ENCODE measurements at places on chromosomes 16 and 17.
A peak's percentile ranks its signal among the peaks of the same experiment; 100 is the strongest.

DNA sequence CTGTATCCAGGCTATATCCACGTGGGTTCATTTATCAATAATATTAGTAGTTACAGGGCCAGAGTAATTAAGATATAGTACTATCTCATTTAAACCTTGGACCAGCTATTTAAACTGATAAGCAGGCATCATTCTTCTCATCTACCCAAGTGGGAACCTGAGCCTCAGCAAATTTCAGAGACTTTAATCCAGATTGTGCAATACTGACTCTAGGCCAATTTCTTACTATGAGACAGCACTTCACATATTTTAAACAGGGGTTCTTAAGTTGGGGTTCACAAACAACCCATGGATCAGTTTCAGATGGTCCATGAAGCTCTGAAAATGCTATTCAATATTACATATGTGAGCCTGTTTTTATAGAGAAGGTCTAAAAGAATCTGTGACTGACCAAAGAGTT, 302.7 kb upstream of the PSMD7 start:
- no peak for DNase-seq

DNA sequence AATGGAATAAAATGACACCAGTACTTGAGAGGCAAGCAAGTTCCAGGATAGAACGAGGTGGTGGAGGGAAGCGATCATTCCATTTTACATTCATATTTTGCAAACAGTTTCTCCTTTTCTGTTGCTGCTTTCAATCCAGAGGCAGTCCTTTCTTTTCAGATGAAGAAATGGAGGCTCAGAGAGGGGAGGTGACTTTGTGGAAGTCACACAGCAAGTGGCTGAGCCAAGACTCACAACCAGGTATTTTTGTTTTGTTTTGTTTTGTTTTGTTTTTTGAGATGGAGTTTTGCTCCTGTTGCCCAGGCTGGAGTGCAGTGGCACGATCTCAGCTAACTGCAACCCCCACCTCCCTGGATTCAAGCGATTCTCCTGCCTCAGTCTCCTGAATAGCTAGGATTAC, 29.3 kb downstream of the GPR142 start:
- DNase-seq, result no peak

- DNase-seq, result no peak
Measured at GRCh38 chr16:29012913-29013553, 28.2 kb downstream of the LAT start.

- DNase-seq, result peak; percentile 68
Measured at GRCh38 chr16:11356573-11357331, 11.5 kb downstream of the RMI2 start.

DNA sequence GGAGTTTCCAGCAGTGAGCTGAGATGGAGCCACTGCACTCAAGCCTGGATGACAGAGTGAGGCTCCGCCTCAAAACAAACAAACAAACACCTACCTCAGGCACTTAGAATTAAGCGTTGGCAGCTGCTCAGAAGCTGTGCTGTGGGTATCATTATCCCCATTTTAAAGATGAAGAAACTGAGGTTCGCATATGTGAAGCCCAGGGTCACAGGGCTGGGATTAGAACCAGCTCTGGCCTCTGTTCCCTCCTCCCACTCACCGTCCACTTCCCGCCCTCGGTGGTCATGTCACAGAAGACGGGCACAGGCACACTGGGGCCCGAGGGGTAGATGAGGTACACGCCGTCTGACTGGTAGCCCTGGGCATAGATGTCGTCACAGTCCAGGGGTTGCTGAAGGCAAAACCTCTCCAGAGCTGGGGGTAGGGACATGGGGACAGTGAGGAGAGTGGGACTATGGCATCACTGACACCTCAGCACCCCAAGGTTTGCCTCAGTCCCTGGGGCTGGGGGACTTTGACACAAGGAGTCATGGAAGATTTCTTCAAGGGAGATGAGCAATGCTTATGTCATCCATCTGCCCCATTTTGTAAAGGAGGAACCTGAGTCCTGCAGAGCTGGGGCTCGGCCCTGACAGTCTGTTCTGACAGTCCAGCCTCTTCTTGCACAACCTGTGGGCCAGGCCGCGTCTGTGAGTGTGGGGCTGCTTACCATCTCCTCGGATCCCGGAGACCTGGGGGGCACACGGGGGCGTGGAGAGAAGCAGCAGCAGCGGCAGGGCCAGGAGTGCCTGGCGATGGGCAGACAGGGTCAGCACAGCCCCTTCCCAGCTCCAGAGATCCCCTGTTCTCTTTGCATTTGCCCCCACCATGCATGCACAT, 700 bp downstream of the MFAP4 start:
- DNase-seq, result peak; percentile 84

DNA sequence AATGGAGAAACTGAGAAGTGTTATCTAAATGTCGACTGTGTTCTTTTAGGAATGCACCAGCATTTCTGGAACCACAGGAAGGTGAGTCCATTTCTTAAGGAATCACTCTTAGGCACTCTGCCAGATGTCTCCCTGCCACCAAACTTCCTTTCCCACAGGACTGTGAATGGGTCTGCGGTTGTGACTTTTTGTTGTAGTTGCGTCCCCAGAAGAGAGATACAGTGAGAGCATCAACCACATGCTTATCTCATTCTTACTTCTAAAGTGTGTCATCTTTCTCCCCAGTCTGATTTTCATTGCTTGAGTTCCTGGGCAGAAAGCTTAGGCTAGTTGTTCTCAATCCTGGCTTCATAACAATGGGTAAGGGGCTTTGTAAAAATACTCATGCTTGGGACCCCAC, 13.4 kb downstream of the ITPRIPL2 start:
- no peak for DNase-seq

DNA sequence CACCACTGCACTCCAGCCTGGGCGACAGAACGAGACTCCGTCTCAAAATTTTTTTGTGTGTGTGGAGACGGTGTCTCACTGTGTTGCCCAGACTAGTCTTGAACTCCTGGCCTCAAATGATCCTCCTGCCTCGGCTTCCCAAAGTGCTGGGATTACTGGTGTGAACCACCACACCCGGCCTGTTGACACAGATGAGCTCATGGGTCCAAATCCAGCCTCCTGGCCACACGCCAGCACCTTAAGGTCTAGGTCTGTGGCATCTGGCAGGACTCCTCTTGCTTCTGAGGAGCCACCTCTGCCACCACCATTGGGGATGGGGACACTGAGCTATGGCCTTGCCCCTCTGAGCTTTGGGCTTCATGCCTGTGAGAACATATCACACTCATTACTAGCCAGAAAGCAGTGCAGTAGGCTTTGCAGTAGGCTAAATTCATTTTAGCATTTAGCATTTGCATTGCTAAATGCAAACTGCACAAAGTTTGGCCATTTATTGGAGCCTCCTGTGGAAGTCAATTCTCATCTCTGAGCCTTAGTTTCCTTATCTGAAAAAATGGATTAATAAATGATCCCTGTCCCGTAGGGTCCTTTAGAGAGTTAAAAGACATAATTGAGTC, 5.5 kb upstream of the CDIPT start:
- no peak for DNase-seq

DNA sequence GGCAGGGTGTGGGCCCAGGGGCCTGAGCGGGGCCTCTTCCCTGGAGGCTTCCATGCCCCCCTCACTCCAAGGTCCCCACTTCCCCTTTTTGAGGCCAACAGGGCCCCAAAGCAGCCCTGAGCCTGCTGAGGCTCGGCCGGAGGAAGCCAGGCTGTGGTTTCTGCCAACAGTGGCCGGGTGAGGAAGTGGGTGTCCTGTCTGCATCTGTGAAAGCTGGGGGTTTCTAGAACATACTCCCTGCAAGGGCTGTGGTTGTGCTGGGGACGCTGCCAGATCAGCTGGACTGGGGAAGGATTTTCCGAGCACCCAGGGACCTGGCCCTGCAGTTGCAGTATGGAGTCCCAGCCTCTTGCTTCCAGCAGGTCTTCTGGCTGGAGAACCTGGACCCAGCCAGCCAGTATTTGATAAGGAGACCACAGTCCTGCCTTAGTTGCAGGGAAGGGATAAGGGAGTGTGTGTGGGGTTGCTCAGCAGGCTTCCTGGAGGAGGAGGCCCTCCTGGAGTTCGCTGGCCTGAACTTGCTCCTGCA, 15.7 kb downstream of the ADCY7 start:
- DNase-seq, result peak; percentile 68

Measured in psoas muscle (tissue), 8 donors.